ENCODE measurements at places on chromosomes 1 and 21.

- DNase-seq: no peak
These were observed 15.2 kb downstream of the BCAN start for GRCh38 chr1:156656806-156657740.

DNA sequence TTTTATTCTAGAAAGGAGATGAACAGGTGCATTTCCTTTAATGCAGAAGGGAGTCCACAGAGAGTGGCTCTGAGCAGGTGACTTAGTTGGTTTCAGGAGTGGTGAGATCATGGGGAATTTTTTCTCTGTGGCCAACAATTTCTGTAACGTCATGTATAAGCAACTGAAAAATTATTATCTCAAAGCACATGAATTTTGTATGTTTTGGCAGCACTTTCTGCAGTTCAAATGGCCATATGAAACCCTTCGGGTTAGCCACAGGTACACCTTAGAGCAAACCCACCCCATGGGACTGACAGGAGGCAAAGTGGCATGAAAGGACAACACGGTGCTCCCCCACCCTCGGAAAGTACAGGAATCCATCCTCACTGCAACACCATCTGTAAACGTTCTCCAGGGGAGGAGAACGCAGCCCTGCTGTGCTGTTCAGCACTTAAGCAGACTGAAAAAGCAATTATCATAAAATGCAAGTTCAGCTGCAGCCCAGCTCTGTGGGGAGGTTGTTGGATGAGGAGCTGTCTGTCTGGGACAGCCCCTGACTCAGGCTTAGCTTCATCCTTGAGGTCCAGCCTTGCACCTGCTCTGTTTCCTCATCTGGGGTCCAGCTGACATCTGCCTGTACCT lies 55.8 kb upstream of the CLDN14 start:
- DNase-seq: no peak

GRCh38 chr1:114270282-114270681 lies 116.6 kb upstream of the SYT6 start:
- no peak for DNase-seq

GRCh38 chr1:241551759-241552638 lies 19.8 kb downstream of the KMO start:
- no peak for DNase-seq

GRCh38 chr1:236144033-236144432 lies 1.7 kb downstream of the GPR137B start:
- DNase-seq: no peak

DNA sequence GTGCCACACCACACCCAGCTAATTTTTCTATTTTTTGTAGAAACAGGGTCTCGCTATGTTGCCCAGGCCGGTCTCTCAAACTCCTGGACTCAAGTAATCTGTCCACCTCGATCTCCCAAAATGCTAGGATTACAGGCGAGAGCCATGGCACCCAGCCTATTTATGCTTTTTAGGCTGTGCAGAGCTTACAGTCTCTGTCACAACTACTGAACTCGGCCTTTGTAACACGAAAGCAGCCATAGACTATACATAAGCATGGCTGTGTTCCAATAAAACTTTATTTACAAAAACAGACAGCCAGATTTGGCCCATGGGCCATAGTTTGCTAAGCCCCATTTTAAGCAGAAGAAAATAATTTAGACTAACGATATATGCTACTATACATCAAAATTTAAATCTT lies 54.4 kb downstream of the NID1 start:
- no peak for DNase-seq

- DNase-seq: no peak
These were observed 89.3 kb downstream of the EPHB2 start for GRCh38 chr1:22799971-22800370.

- no peak for DNase-seq
These were observed 18.5 kb upstream of the GBP3 start for GRCh38 chr1:89041119-89041641.
